Naive B cell (primary cell): ENCODE measurements at places on chromosomes 3 and 15.

GRCh38 chr3:154250291-154250690, 74.0 kb downstream of the DHX36 start:
- no peak for DNase-seq

DNA sequence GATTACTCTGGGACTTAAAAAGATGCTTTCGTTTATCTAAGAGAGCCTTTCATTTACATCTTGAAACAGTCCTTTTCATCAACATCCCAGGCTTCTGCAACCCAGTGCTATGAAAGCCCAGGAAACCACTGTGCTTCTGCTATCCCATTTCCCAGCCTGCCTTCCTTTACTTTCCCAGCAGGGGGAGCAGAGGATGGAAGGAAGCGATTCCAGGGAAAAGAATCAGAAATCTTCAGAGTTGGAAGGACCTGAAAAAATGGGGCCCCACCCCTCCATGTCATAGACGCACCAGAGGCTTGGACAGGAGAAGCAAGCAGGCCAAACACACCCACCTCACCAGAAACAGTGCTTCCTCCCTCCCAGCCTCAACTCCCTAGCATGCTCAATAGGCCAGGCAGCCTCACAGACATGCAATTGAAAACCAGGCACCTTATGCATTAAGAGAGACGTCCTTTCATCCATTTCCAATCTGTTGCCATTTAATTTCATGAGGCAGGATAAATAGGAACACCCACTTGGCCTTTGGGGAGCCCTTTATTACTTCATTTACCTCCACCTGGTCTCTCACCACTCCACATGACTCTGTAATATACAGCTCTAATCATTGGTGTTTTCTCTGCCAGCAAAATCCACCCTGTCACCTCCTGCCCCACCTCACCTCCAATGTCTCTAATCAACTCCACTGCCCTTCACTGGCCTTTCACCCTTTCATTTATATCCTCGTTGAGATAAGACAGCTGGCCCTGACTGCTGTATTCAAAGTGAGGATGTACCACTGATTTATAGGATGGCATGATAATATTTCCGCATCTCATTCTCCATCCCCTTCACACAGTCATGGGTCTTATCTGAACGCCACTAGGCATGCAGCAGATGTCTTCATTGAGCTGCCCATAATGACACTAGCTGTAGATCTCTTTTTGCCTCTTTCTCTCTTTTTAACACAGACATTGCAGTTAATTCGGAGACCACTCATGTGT, 583.9 kb downstream of the NTRK3 start:
- no peak for DNase-seq

GRCh38 chr3:17972959-17973906, 230.8 kb upstream of the TBC1D5 start:
- DNase-seq, result no peak

- DNase-seq, result no peak
These were observed 50.2 kb downstream of the FAM174B start for GRCh38 chr15:92605225-92605944.
